ENCODE measurements at places on chromosomes 1 and 21.

GRCh38 chr1:161705537-161705936, 1.5 kb upstream of the FCRLA start:
- DNase-seq: no peak

DNA sequence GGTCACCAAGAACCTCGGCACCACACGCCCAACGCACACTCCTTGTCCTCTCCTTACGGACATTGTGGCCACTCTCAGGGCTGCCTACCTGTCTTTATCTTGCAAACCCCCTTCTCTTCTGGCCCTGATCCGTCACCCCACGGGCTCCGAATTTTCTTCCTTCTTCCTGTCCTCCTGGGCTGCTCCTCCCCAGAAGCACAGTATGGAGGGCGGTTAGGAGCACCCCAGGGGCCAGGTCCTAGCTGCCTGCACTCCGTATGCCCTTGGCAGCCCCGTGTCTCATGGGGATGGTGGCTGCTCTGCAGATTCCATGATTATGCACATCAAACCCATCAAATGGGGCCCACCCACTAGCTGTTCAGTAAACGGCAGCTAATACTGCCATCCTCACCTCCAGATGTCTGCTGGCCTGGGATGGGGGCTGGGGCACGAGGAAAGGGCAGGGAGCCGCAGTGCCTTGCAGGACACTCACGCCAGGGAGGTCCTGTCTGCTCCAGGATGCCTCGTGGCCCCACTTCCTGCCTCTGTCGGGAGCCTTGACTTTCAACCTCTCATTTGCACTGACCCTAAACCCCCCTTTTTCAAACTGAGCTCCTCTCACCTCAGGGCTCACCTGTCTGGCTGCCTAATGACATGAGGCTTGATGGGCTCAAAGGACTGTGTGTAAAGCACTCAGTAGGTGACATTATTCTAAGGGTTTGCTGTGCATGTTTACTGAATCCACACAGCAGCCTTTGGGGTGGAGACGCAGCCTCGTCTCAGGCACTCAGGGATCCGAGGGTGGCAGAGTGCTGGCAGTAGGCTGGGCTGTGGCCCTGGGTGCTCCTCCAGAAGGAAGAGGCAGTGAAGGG, 4.4 kb downstream of the TTC34 start:
- no peak for DNase-seq

DNA sequence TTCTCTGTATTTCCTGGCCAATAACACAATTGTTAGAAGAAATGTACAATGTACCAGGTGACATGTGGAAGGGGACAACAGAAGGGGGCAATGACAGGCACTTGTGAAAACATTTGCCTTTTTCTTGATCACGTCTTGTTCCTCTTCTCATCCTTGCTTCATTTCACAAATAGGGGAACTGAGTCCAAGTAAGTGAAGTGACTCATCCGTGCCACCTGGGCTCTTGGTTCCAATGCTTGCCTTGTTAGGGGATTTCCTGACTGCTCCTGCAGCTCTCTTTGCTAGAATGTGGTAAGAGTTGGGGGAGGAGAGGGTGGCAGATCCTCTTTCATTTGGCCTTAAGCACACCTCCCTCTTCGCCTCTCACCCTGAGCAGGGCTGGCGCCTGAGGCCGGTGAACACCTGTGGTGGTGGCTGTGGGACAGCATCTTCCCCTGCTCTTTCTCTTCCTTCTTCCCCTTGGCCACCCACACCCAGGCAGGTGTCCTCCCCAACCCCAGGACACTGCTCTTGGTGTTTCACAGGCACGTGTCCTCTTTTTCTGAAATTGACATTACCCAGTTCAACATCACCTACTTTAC, 2.2 kb upstream of the RHEX start:
- DNase-seq: peak; percentile 3

DNA sequence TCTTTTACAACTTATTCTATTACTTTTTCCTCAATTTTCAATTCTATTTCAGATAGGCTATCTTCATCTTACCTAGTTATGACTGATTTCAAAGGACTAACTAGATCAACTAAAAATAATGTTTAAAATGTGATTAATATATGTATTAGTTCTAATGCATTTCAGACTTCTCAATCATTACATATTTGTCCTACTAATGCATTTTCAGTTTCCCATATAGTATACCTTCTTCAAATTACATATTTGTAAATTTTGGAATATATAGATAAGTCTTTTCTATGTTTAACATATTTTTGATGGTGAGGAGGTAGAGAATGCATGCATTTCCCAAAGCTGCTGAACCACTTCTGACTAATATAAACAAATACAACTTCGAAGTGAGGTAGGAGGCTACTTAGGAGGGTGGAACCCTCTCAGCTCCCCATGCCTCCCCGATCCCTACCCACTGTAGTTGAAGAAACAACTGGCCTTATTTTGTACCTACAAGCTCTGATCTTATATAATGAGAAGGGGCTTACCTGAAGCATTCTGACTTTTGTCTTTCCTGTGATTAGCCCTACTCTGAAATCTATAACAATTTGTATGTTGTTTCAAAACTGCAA, 1.7 kb downstream of the TRMT1L start:
- DNase-seq: no peak

GRCh38 chr21:43740497-43741156, 21.7 kb downstream of the PDXK start:
- no peak for DNase-seq

DNA sequence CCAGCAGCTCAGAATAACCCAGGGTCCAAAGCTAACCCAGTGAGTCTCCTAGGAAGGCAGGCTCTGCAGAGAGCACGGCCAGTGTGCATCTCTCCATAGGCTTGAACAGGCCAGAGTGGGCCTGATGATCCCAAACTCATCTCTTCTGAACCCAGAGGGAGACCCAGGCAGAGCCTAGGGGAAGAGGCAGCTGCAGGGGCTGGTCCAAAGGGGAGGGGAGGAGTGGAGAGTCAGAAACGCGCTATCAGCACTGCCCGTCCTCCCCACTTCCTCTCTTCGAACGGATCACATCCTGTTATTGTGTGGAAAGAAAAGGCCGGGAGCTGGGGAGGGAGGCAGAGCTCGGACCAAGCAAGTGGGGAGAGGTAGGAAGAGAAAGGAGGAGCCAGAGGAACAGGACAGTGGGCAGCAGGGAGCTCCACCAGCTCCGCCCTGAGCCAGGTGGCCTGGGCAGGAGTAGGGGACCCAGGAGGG, 20.2 kb downstream of the TAL1 start:
- DNase-seq: no peak

GRCh38 chr1:166920561-166921475, 44.8 kb upstream of the TADA1 start:
- no peak for DNase-seq

DNA sequence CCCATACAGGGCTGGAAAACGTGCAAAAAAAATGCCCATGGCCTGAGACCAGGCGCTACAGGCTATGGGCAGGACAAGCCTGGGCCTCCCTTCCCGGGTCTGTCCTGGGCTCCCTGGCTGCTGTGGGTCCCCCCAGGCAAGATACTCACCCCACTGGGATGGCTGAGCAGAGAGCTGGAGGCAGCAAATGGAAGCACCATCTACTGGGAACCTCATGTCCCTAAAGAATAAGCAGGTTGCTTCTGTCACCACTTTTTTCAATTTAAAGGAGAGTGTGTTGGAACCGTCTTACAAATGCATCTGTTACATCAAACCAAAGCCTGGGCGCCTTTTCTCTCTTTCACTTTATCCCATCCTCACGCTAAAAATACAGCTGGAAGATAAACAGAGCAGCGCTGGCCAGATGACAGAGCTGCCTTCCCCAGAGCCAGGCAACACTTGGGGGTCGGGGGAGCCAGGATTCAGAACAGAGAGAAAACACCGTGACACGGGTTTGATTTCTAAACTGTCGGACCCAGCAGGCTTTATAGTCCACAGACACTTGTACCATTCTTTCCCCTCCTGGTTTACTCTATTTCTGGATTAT, 262.1 kb upstream of the VAMP3 start:
- no peak for DNase-seq

GRCh38 chr1:221987860-221988520, 246.1 kb upstream of the DUSP10 start:
- DNase-seq: no peak

DNA sequence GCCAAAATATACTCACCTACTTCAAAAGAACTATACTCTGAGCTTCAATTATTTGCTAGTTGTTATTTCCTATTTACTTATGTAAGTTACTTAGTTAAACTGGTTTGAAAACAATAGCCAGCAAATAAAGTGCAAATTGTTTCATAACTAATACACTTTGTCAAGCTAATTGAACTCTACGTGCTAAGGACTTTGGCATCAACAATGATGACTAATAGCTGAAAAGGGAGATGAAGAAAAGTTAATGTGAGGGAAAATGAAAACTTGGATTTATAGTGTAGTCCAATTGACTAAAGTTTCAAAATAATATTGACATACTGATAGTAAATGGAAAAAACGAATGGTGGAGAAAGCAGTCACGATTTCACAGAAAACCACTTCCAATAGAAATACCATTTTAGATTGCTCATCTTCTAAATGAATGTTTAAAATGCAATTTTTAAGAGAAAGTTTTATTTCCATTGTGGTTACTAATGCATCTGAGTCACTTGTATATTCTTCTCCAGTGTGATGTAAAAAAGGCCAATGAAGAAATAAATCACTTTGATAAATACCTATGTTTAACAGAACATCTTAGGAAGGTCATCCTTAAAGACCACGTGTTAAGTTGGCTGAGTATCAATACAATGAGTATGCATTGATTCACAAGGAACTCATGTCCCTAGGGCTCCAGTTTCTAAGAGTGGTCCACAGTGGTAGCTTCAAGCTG, 455.2 kb downstream of the LTN1 start:
- DNase-seq: no peak

GRCh38 chr1:161505686-161506085, 429 bp downstream of the FCGR2A start:
- no peak for DNase-seq

DNA sequence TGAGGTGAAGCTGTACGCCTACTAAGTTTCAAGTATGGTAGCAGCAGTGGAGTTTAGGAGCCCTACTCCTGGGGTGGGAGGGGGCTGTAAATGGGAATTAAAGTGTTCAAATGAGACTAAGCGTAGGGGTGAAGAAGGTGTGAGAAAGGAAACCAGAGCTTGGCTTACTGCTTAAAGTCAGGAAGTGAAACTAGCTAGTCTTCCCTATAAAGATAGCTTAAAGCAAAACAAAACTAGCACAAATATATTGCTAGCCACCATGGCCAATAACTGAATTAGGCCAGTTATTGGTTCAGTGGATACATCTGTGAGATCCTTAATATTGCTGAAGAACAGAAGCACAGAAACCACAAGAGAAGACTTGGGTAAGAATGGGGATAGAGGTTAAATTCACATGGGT, 492.2 kb upstream of the PKN2 start:
- no peak for DNase-seq

GRCh38 chr1:168621356-168621755, 45.0 kb downstream of the XCL1 start:
- DNase-seq: no peak

GRCh38 chr1:18849261-18849711, 10.2 kb downstream of the TAS1R2 start:
- no peak for DNase-seq

- DNase-seq: no peak
Observed at GRCh38 chr21:27498025-27498424, 531.1 kb upstream of the ADAMTS5 start.

- no peak for DNase-seq
Observed at GRCh38 chr1:22166439-22166838, 23.5 kb upstream of the WNT4 start.

- no peak for DNase-seq
Observed at GRCh38 chr1:34164771-34165391, at the start of gene CSMD2. Gene CSMD2 (minus strand): TSS chr1:34165230. CDS start chr1:34165097, 133 bp downstream.

GRCh38 chr1:193283016-193283415, 96.6 kb upstream of the B3GALT2 start:
- no peak for DNase-seq

- DNase-seq: no peak
Observed at GRCh38 chr1:24091971-24092482, 19.9 kb downstream of the MYOM3 start.

DNA sequence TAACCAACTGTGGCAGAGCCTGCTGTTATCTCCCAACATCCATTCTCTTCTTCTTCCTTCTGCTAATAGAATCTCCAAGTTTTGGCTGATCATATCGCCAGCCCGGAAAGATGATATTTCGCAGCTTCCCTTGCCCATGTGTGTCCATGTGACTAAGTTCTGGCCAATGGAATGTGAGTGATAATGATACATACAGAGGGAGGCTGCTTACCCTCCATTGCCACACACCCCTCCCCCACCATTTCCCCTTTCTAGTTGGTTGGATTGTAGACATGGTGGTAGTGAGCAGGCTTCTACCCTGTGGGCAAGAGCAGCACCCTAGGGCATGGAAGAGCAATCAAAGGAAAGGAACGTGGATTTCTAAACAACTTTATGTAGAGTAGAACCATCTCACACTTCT, 48.8 kb downstream of the SLC9C2 start:
- no peak for DNase-seq

GRCh38 chr1:115377411-115377810, 39.4 kb upstream of the NGF start:
- no peak for DNase-seq

DNA sequence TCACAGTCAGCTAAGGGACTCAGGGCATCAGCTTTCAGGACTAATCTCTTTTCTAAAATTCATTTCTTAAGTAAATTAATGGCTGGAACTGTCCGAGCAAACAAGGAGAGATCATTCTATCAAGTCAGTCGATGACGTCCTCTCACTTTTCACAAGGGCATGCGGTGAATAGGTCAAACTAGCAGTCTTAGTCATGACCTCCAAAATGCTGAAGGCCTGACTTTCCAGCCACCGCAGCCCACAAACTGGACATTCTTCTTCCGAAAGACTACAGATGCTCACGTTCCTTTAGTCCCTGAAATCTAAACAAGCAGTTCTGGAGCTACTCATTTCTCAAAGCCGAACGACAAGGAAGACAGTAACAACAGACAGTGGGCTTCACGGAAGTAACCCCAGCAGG, 127.9 kb downstream of the TIAM1 start:
- no peak for DNase-seq

GRCh38 chr1:192545896-192546521, 29.6 kb upstream of the RGS1 start:
- no peak for DNase-seq

DNA sequence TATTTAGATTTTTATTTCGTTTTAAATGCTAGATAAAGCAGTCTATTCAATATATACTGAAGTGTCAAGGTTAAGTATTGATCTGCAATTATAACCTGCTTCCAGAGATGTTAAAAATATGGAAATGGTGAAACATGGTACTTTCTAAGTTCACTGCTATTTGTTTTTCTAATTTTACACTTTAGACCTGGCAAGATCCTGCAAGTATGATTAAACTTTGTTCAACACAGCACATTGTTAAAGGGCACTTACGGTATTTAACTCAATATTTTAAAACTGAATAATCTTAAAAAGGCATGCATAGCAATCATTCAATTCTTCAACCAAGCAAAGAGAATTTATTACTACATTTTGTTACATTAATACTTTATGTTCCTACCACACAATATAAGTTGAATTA, 35.7 kb upstream of the ZZZ3 start:
- no peak for DNase-seq

GRCh38 chr1:156384007-156384406, 15.0 kb downstream of the RHBG start:
- DNase-seq: no peak

GRCh38 chr1:62321446-62321845, 2.2 kb upstream of the KANK4 start:
- DNase-seq: no peak

GRCh38 chr1:207191776-207192175, 87.7 kb downstream of the C4BPA start:
- no peak for DNase-seq

- no peak for DNase-seq
Observed at GRCh38 chr1:17093822-17094393, 25.3 kb downstream of the PADI2 start.

Data from activated T-helper 1 cell treated with anti-CD3 and anti-CD28 coated beads, Interleukin-2, amount 50 U/mL, for 16 hours (primary cell).